T-helper 2 cell treated with Interferon-gamma antibody and Interleukin-4, amounts not matched to agents 5 μg/mL and 100 μg/mL, for 36 hours (primary cell): ENCODE measurements at places on chromosomes 11 and 22.

- DNase-seq: no peak
Measured at GRCh38 chr11:14703731-14704130, 60.1 kb downstream of the PDE3B start.

DNA sequence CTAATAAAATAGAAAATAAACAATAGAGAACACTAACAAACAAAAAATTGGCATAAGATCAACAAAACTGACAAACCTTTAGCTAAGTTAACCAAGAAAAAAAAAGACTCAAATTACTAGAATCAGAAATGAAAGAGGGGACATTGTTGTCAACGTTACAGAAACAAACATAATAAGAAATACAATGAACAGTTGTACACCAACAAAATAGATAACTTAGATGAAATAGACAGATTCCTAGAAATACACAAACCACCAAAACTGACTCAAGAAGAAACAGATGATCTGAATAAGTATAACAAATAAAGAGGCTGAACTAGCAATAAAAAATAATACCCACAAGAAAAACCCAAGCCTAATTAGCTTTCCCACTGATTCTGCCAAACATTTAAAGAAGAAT is 34.7 kb upstream of the TMPRSS4 start:
- no peak for DNase-seq

GRCh38 chr22:37661160-37661924 is 2.8 kb downstream of the PDXP start:
- DNase-seq: no peak

- no peak for DNase-seq
Measured at GRCh38 chr11:17581732-17582053, 34.6 kb downstream of the OTOG start.

DNA sequence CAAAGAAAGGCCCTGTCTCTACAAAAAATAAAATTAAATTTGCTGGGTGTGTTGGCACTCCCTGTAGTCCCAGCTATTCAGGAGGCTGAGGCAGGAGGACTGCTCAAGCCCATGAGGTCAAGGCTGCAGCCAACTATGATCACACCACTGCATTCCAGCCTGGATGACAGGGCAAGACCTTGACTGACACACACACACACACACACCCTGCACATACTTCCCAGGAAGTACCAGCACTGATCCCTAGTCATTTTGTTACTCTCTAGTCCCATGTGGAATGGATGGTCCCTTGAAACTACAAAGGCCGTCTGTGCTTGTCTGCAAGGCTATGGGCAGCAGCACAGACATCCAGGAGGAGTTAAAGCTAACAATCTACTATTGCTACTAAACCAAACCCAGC is 59.7 kb upstream of the CYP2D6 start:
- no peak for DNase-seq
